Spleen (tissue), 13 donors: ENCODE measurements at places on chromosomes 7 and 10. TPM values are rescaled to one million over a fixed set of nuclear protein-coding genes. Genes with fewer than 3 reads are reported as not detected.

Gene LRRC27
- 18.7 TPM for total RNA-seq

Gene FEZF1
- not detected for total RNA-seq

Gene ODAD2
- total RNA-seq, result 0.26 TPM

Gene SPDYE6
- not detected for total RNA-seq

Gene MLXIPL
- not detected for total RNA-seq

Gene SAMD9L
- 61.3 TPM for total RNA-seq
